Fibroblast of skin of left biceps (primary cell): ENCODE measurements at places on chromosomes 12 and 14.

GRCh38 chr14:96567289-96567899 lies 65.2 kb downstream of the PAPOLA start:
- peak; percentile 5 for DNase-seq

GRCh38 chr14:22489244-22489545 lies 99.8 kb downstream of the DAD1 start:
- no peak for DNase-seq

DNA sequence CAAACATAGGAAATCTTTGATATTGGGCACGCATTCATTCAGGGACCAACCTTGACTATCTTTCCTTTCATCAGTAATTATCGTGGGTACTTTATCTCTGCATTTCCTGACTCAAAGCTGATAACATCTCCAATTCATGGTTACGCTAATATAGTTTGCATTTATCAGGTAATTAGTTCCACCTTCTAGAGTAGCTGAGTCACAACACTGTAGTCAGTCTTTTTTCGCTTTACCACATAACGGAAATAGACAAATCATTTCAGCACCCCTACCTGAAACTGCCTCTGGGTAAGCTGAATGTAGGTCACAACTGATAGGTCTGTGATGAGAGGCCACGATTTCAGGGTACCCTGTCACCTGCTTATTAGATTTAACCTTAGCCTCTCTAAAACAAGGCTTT lies 36.7 kb upstream of the IL22 start:
- no peak for DNase-seq

- no peak for DNase-seq
Observed at GRCh38 chr14:69055125-69055524, 76.0 kb upstream of the ACTN1 start.

DNA sequence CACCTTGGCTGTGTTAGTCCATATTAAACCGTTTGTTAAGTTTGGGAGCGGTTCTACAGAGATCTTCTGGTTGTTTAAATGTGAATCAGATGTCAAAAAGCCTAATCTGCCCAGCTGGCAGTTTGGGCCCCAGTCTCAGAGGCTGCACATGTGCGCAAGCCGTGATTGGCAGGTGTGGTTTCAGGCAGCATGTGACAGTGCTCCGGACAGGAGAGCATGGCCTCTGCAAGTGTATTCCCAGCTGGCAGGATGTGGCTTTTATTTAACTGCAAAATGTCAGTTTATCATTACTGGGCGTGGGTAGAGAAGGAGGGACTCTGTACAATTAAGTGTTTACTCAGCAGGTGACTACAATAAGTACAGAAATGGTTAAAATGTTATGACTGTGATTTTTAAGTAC lies 77.5 kb downstream of the PELI2 start:
- DNase-seq, result no peak

DNA sequence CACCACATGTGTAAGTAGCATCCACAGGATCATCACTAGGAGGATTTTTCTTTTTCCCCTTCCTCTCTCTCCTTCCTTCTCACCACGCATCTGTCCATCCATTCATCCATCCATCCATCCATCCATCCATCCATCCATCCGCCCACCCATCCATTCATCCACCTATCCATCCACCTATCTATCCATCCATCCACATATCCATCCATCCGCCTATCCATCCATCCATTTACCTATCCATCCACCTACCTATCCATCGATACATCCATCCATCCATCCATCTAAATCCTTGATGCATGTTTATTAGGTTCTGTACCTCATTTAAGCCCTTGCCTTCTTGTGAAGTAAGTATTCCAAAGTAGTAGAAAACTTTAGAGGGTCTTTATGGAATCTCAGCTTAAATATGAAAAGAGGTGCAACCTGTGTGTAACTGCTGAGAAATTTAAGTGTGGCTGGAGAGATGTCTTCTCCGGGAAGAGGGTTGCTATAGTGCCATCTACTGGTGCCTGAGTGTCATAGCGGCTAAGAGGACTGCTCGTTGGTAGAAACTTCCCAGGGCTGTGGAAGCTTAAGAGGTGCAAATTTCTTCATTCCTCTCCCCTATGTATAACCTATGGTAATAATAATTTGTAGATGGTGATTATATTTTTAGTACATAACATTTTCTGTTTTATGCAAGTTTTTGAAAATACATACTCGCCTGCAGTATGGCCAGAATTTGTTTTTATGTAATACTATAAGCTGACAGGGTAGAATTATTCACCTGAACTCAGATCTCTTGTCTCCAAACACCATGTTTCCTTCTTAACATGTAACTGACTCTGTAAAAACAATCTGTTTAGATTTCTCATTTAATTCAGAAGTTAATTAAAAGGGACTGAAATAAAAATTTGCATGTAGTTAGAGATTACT lies 46.0 kb downstream of the MYO1H start:
- DNase-seq, result peak; percentile 8

- DNase-seq, result no peak
Observed at GRCh38 chr14:73809391-73809790, 42.2 kb upstream of the PTGR2 start.

- DNase-seq, result no peak
Observed at GRCh38 chr12:77601069-77601468, 229.6 kb upstream of the NAV3 start.

DNA sequence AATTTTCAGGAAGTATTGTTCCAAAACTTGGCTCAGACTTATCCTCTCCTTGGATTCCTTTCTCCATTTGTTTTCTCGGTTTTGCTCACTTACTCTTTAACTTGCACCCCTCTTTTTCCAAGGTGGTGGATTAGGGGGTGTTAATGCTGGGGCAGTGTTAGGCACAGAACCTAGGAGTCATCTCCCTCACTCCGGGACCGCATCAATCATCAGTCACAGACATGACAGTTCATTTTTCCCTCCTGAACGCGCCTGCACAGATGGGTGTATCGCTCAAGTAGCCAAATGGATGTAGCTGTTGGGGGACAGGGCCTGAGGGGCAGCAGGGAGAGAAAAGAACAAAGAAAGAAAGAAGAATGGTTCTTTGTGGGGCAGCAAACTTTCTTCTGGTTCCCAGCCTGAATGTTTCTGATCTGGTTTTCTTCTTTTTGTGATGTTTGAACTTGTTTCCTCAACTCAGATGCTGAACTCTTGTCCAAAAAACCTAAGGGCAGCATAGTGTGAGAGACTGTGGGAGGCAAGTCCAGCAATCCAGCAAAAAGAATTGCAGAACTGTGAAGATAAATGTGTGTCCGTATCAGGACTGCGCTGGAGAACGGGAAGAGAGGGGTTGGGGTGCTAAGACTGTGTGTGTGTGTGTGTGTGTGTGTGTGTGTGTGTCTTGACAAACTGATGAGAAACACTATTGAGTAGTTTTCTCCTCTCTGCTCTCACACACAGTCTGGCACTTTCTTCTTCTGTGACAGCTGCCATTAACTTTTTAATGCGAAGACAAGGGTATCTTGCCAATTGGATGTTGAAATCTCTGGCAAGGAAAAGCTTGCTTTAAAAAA lies 131.1 kb downstream of the FBXL14 start:
- DNase-seq, result no peak

DNA sequence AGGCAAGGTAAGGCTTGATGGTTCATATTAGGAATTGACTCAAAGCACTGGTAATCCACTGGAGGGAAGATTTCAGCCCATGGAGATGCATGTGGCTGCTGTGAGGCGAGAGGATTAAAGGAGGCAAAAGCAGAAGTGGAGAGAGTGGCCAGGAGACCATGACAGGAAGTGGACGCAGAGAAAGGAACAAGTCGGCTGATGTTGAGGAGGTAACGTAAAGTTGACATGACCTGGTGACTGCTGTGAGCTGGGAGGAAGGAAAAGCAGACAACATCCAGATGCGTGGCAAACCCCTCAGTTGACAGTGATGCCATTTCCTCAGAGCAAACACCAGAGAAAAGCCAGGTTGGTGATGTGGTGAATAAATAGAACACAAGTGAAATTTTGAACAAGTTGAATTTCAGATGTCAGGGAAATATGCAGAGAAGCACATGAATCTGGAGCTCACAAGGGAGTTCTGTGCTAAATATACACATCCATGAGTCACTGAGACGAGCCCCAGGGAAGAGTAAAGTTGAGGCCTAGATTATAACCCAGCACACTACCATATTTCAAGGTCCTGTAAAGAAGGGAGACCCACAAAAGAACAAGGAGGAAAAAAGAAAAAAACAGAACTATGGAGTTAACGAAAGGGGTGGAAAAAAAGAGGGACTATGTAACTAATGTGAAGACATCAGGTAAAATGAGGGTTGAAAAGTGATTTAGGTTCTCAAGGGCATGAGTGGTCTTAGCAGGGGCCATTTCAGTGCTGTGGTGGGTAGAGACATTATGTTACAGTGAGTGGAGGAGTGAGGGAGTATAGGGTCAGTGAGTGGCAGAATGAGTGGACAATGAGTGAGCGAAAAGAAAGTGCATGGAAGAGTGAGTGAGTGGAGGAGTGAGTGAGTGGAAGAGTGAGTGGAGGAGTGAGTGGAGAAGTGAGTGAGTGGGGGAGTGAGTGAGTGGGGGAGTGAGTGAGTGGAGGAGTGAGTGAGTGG lies 61.6 kb upstream of the GZMB start:
- DNase-seq, result no peak

- DNase-seq, result no peak
Observed at GRCh38 chr14:65927931-65928356, 515.4 kb downstream of the FUT8 start.
